ENCODE measurements at places on chromosomes 5 and 9.
A peak's percentile ranks its signal among the peaks of the same experiment; 100 is the strongest.

DNA sequence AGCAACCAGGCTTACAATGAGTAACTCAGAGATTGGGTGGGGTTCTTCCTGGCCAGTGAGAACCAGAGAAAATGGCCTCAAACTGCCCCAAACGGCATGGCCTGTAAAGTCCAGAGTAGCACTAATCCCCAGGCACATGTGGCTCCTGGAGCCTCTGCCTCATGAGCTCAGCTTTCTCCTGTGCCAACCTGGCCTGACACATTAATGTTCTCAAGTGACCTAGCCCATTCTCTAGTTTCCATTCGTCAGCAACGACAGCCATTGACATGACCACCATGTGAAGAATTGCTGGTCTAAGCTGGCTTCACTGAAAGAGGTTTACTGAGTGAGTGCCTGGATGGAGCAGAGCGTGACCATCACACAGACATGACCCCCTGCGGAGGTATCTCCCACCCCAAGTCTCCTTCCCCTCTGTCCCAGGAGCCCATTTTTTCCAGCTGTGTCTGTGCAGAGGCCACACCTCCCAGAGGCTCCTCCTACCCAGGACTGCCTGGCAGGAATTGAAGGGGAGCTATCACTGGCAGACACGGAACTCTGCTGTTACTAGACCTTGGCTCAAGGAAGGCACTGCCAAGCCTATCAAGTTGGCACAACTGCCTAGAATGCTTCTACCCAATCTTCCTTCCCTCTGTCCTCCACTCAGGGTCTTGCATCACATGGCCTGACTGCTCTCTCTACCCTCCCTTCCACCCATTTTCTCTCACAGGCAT lies 59.0 kb upstream of the BOD1 start:
- no peak for DNase-seq

DNA sequence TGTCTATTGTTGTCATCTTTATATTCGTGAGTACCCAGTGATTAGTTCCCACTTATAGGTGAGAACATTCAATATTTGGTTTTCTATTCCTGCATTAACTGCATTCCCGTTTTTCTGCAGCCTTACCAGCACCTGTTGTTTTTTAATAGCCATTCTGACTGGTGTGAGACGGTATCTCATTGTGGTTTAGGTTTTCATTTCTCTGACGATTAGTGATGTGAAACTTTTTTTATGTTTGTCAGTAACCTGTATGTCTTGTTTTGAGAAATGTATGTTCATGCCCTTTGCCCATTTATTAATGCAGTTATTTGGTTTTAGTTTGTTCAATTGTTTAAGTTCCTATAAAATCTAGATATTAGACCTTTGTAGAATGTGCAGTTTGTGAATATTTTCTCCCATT lies 546.0 kb upstream of the RORB start:
- no peak for DNase-seq

GRCh38 chr5:14306329-14306815 lies 163.2 kb downstream of the TRIO start:
- no peak for DNase-seq

GRCh38 chr5:163838738-163839137 lies 333.3 kb downstream of the MAT2B start:
- no peak for DNase-seq

DNA sequence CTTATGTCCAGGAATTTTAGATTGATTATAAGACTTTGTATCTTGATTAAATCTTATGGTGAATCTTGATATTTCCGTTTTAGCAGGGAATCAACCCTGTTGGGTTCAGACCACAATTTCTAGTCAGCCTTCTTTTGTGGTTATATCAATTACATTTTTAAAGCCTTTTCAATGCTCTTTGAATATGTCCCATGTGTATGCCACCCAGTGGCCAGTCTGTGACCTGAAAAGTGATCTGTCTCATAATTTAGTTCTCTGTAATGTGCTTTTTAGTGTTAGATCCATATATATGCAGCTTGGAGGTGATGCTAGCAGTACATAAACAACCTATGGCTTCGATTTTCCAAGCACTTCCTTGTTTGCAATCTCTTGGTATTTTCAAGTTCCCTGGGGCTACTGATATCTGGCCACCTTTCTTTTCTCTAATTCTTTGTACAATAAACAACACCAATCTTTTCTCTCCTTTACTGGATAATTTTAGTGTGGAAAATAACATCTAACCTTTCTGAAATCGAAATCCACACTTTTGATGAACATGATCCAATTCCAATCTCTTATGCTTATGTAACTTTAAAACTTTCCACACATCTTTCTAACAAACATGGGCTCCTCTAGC lies 28.8 kb downstream of the PDE8B start:
- DNase-seq: no peak

- peak; percentile 77 for DNase-seq
Observed at GRCh38 chr9:125558453-125559092, 148.4 kb downstream of the MAPKAP1 start.

- no peak for DNase-seq
Observed at GRCh38 chr9:124789531-124789930, 12.6 kb downstream of the OLFML2A start.

DNA sequence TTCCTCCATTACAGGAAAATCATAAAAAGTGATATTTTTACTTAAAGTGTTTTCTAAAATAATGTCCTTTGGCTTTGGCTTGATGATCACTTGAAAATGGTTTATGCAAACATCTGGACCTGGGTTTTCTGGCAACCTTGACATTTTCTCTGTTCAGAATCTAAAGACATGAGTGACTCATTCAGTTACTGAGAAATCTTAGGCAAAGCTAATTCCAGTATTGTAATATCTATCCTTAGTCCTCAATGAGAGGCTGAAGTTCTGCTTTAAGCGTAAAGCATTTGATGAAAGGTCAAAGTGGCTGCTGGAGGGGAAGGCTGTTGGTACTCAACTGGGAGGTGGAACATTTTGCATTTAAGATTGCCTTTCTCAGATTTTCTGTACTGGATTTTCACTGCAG lies 2.3 kb downstream of the MAN2A1 start:
- no peak for DNase-seq

DNA sequence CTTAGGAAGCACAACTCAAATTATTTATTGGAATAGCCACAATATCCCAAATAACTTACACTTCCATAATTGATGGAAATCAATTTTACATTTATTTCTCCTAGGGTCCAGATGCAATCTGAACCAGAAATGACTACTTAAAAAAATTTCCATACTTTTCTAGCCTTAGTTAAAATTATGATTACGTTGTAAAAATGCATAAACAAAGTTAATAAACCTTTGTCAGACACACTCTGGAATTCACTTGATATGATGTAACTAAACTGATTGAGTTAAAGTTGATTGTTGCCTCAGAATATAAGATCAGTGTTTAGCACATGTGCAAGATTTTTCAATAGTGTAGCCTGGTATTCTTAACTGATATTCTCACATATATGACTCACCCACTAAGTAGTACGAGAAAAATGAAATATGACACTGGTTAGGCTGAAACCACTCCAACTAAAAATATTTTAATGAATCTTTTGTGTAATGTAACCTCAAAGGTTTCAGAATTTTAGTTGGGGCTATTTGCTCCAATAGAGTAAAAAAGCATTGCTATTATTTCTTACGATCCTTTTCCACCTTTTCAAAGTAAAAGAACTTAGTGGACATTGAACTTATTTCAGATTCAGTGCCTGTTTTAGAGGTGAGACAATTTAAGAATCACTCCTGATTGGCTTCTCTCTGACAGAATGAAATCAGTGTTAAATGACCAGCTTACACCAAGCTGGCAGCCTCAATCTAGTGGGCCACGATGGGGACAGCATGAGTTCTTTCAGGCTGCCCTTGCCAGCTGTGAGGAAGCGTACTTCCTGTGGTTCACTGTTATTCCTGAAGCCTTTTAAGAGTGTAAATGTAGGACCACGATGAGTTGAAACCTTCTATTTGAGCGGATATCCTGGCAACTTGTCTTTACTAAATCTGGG lies 277.2 kb upstream of the CDH9 start:
- DNase-seq: no peak

- DNase-seq: no peak
Observed at GRCh38 chr5:127580731-127581130, 63.3 kb downstream of the PRRC1 start.

- no peak for DNase-seq
Observed at GRCh38 chr9:95333426-95333825, 15.9 kb upstream of the FANCC start.

DNA sequence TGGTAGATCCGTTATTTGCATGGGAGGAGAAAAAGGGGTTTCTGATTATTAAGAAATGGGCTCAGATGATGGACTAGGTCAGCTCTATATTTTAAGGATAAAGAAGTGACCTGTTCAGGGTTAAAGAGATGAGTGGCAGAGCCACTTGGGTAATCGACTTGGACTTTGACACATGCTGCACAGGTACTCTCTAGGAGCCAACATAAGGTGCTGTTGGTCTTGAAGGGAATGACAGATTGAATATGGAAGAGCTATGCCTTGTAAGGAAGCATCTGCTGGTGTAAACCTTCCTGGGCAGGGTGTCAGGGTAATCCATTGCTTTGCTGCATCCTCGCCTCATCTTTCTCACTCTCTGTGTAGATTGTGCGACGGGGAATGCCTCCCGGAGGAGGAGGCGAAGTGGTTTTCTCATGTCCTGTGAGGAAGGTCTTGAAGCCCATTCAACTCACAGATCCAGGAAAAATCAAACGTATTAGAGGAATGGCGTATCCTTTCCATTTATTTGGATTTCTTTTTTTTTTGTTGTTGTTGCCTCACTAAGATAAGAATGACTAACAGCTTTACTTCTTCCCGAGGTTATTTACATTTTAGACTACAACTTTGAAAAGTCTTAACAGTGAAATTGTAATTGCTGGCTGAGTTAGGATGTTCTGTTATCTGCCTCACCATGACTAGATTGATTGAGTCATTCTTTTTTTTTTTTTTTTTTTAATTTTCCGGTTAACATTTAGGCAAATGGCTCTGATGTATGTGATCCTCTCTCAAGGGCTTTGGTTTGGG lies 41.2 kb downstream of the RCL1 start:
- no peak for DNase-seq

- no peak for DNase-seq
Observed at GRCh38 chr5:132417010-132417439, 47.5 kb downstream of the SLC22A5 start.

DNA sequence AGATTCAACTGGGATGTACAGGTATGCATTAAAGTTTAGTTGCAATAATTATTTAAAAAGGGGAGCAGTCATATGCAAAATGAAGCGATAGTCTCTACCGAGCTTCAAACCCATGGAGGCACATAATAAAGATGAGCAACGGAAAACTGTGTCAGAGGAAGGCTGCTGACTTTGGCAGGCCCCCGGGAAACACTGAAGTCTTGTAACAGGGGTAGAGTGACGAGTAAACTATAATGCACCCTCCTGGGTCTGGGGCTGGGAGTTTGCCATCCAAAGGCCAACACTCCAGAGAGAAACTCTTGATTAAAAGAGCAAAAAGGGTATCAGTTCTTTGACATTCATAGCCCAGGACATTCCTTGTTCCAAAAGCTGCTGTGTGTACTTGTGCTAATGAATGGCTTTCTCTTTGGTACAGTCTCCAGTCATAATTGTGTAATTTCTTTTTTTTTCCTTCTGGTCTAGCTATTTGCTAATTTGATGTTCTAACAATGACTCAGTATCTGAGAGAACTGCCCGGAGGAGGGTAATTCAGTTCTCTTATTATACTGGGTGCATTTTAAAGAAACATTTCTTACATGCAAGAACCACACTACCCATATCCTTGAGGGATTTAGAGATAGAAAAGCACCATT lies 59.2 kb downstream of the TNC start:
- DNase-seq: no peak

- DNase-seq: peak; percentile 71
Observed at GRCh38 chr9:134366223-134367031, 40.2 kb downstream of the RXRA start.
